ENCODE measurements at places on chromosomes 13 and 19. TPM values are rescaled to one million over a fixed set of nuclear protein-coding genes. Genes with fewer than 3 reads are reported as not detected.

SIAH3 gene
- total RNA-seq: not detected

ZNF813 gene
- 1.7 TPM for total RNA-seq

MATK gene
- 1.8 TPM for total RNA-seq

CCDC8 gene
- total RNA-seq: 54.6 TPM

Measured in right cardiac atrium (tissue), 5 donors.